ENCODE measurements at places on chromosomes 2 and 18.

- DNase-seq, result no peak
These were observed 6.1 kb downstream of the DOK1 start for GRCh38 chr2:74560591-74560990.

DNA sequence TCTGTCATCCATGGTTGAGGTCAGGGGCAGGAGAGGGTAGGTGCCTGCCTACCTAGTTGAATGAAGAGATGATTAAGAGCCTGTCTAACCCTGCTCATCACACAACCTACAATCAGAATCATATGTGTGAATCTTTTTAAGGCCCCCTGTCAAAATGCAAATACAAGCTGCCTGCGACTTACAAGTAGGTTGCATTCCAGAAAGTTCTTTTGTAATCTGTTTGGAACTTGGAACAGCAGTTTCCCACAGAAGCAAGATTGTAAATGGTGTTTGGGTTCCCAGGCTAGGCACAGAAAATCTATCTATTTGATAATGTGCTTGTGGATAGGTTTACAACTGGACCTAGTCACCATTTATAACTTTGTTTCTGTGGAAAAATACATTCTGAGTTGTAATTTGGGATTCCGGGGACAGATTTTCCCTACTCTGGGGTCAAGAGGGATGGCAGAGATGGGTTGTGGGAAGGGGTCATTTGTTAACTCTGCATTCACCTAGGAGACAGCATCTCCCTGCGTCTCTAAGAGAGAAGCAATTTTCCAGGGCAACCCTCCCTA is 4.4 kb downstream of the LIPG start:
- DNase-seq, result no peak

- DNase-seq, result no peak
These were observed 64.0 kb upstream of the PMAIP1 start for GRCh38 chr18:59835605-59836379.

GRCh38 chr2:150605664-150606063 is 118.2 kb upstream of the RND3 start:
- no peak for DNase-seq

GRCh38 chr2:158841850-158842249 is 46.7 kb downstream of the DAPL1 start:
- no peak for DNase-seq

GRCh38 chr2:1698188-1698945 is 45.9 kb downstream of the PXDN start:
- DNase-seq, result no peak

Data from stimulated activated CD8-positive, alpha-beta memory T cell treated with anti-CD3 and anti-CD28 coated beads, Interleukin-15, amount 100 ng/mL, for 48 hours (primary cell).